Stimulated activated CD4-positive, alpha-beta T cell treated with anti-CD3 and anti-CD28 coated beads, Interleukin-1b, Interleukin-23, amount 100 ng/mL, for 1 hour (primary cell): ENCODE measurements at places on chromosomes 2 and 18.

GRCh38 chr2:118185210-118186109, 97.2 kb downstream of the INSIG2 start:
- peak; percentile 15 for DNase-seq

- no peak for DNase-seq
These were observed 111.8 kb downstream of the UGGT1 start for GRCh38 chr2:128202791-128203190.

DNA sequence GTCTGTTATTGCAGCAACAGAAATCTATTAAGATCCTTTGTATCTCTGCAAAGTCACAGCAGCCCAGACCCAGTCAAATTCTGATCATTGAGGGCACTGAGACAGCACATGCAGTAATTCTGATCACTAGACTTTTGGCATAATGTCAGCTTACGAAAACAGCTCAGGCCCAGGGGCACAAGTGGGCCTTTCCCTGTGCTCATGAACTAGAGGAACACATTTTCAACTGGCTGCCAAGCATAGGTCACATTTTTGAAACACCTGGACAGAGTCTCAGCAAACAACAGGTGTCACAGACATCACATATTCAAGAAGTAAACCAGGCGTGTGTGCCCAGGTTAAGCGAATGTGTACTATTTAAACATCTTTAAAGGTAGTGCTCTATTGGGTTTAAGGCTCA, 13.7 kb downstream of the DOCK10 start:
- DNase-seq: no peak

DNA sequence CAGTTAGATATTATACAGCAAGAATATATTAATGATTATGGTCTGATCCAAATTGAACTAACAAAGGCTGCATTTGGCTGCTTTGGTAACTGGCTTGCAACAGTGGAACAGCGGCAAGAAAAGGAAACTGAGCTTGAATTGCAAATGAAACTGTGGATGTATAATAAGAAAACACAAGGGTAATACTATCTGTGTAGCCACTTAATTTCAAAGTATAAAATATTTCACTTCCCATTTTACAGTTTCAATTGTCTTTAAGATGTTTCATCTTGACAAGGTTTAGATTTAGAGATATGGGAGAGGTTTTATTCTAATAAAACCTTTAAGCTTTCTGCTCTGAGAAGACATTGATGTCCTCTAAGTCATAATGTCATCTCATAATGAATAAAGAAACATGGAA, 23.8 kb downstream of the WDR75 start:
- no peak for DNase-seq

GRCh38 chr2:228675091-228675490, 493.6 kb upstream of the SPHKAP start:
- no peak for DNase-seq

- DNase-seq: no peak
These were observed 23.1 kb downstream of the STARD7 start for GRCh38 chr2:96185516-96185915.

- no peak for DNase-seq
These were observed 113.4 kb upstream of the PKDCC start for GRCh38 chr2:41934329-41934958.

- DNase-seq: no peak
These were observed 124.2 kb upstream of the ZNF516 start for GRCh38 chr18:76619261-76619620.

DNA sequence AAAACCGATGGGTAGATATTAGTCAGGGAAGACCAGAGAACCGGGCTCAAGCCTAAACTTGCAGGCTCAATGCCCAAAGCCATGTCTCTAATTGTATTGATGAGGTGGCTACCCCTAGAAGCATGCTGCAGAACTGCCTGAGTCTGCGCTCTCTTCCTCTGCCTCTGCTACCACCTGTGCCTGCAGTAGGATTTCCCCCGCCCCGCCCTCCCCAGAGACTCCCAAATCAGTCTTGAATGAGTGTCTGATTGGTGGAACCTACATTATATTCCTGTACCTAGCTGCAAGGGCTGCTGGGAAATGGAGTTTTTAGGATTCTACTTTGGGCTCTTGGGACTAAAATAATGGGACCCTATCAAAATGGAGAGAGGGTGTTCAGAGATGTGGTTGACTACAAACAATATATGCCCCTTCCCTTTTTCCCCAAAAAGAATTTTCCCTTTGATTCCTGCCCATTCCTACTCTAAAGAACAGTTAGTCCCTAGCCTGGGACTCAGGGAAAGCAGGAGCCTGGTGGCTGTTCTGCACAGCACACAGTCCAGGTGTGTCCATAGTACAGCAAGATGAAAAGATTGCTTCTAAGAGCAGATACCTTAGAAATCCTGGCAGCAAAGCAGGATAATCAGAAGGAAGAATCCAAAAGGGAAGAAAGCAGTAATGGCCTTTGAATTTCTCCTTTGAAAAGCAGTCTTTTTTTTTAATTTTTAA, 12.5 kb downstream of the GRP start:
- DNase-seq: no peak

DNA sequence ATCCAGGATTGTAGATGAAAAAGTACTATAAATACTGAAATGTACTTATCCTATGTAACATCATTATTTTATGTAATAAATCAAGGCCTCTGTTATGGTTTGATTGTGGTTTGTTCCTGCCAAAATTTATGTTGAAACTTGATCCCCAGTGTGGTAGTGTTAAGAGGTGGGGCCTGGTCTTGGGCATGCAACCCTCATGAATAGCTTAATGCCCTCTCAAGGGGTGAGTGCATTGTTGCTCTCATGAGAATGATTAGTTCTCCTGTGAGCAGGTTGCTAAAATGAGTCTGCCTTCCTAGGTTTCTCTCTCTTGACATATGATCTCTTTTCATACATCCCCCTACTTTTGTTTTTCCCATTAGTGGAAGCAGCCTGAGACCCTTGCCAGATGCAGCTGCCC, 915.4 kb downstream of the TSN start:
- DNase-seq: no peak

- DNase-seq: no peak
These were observed 7.1 kb downstream of the ADCY3 start for GRCh38 chr2:24912986-24913385.

DNA sequence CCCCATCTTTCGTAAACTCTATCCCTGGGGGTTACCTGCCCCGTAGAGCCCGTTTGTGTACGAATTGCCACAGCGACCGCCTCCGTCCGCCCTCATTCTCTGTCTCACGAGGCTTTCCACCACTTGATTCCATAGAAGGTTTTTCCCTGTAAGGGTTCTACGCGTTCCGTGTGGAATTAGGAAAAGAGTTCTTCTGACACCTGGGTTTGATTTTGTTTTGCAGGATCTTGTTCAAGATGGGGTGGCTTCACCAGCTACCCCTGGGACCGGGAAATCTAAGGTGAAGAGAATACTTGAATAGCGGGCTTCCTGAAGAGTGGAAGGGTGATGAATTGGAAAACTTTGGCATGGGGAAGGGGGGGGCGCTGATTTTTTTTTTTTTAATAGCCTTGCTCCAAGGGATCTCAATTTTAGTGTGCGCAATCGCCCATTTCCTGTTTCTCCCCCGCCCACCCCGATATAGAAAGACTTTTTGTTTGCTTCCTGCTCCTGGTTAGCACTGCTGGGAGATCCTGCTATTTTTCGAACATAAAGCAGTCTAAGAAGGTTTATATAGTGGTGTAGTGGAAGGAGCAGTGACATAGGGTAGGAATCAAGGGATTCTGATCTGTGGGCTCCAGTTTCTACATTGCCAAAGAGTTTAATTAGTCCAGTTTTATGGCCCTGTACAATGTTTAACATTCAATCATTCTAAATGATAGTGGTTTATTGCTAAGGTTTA, 564 bp downstream of the GCC2 start:
- no peak for DNase-seq

DNA sequence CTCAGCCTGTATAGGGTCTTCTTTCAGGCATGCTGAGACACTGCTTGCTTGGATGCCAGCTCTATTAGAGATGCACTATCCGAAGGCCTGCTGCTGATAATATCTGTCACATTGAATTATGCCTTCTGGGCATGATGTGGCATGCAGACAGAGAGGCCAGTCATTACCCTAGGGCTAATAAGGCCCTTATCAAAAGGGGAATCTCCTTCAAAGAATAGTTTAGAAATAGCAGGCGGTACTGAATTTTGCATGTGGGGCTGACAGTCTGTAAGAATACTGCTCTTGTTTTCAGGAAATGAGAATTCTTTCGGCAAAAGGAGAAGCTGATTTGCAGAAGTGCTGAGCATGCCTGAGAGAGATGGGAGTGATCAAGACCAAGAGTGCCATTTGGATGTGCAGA, 13.1 kb upstream of the LHCGR start:
- no peak for DNase-seq

- DNase-seq: no peak
These were observed 38.1 kb upstream of the OTOS start for GRCh38 chr2:240178564-240178963.

GRCh38 chr2:58545300-58546280, 304.5 kb upstream of the FANCL start:
- no peak for DNase-seq

GRCh38 chr2:171469176-171469575, 35.1 kb downstream of the DCAF17 start:
- DNase-seq: no peak

GRCh38 chr2:100182494-100183361, 40.3 kb upstream of the AFF3 start:
- no peak for DNase-seq

DNA sequence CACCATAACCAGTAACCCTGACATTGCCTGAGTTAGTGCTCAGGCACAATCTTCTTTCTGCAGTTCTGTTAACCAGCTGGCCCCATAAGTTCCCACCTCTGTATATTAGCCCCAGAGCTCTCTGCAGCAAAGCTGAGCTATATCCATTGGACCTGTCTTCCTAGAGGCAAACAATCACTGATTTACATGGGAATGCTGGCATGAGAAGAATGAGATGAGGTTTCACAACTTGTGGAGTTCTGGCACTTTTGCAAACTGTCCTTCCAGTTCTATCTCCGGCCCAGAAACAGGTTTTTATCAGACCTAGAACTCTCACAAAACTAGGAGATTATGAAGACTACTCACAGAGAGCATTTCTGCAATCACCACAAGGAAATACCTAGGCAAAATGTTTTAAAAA, 7.9 kb upstream of the CCBE1 start:
- no peak for DNase-seq

GRCh38 chr18:44774191-44774590, 93.5 kb downstream of the SETBP1 start:
- DNase-seq: no peak

- DNase-seq: no peak
These were observed 193.1 kb downstream of the L3MBTL4 start for GRCh38 chr18:6221602-6222014.

GRCh38 chr2:168490015-168490874, 34.2 kb downstream of the CERS6 start:
- no peak for DNase-seq

- DNase-seq: no peak
These were observed 91.2 kb upstream of the ARL4C start for GRCh38 chr2:234588054-234588430.

DNA sequence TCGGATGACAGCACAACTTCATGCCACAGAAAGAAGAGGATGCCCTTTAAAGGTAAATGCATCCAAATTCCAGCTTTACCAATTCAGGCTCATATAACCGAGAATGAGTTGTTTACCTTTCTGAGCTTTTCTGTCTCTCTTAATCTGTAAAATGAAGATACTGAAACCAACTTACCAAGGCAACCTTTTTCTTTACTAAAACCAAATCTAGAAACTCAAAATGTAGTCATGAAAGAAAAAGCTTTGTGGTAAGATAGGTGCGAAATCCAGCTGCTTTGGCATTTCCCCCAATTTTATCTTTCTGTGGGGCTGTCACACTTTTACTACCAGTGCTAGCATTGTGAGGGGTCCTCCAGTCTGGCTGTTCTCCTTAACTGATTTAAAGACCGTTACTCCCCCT, 240.4 kb downstream of the IKZF2 start:
- DNase-seq: no peak

GRCh38 chr18:44590956-44591670, 89.6 kb upstream of the SETBP1 start:
- DNase-seq: no peak

GRCh38 chr2:166384774-166385173, 9.0 kb upstream of the SCN9A start:
- DNase-seq: no peak

DNA sequence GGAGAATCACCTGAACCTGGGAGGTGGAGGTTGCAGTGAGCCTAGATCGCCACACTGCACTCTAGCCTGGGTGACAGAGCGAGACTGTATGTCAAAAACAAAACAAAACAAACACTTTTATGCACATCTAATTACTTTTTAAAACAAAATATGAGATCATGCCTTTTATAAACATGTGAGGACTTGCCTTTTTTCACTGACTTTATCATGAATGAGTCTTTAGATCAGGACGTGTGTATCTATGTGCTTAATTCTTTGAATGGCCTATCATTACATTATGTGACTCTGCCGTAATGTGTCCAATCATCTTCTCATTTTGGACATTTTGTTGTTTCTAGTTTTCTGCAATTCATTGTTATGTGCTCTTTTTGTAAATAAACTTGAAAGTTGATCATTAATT, 58.7 kb downstream of the FAM117B start:
- DNase-seq: no peak

- DNase-seq: no peak
These were observed 143.7 kb downstream of the IRS1 start for GRCh38 chr2:226655871-226656270.

- DNase-seq: no peak
These were observed 571.3 kb upstream of the CNTNAP5 start for GRCh38 chr2:123453772-123454171.

DNA sequence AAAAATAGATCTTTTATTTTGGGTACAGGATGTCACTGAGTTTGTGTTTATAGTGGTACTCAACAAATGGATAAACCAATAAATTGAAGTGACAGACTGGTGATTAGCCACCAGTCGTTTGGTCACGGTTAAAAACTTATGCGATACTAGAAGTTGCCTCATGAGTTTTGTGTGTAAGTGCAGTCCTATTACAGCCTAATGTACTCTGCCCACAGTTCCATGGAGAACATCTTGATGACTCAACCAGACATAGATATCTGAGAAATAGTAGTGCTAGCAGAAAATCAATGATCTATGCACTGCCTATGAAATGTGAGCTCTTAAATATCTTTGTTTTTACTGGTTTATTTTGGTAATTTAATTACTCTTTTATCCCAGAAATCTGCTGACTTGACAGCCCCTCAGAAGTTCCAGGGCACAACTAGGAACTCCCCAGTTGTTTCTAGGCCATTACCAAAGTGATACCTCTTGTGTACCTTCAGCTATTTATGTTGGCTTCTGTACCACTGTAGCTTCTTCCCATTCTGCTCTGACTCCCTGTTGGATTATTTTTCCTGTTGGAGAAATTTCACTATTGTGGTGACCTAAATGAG, 209.1 kb upstream of the KCNJ3 start:
- DNase-seq: no peak

- no peak for DNase-seq
These were observed 377.1 kb upstream of the SLC39A10 start for GRCh38 chr2:195279840-195280427.

- DNase-seq: no peak
These were observed 100.1 kb downstream of the CTNNA2 start for GRCh38 chr2:79612999-79613398.
